ENCODE measurements at places on chromosomes 3 and 15.

GRCh38 chr3:35894735-35895134 lies 255.4 kb downstream of the ARPP21 start:
- no peak for DNase-seq

DNA sequence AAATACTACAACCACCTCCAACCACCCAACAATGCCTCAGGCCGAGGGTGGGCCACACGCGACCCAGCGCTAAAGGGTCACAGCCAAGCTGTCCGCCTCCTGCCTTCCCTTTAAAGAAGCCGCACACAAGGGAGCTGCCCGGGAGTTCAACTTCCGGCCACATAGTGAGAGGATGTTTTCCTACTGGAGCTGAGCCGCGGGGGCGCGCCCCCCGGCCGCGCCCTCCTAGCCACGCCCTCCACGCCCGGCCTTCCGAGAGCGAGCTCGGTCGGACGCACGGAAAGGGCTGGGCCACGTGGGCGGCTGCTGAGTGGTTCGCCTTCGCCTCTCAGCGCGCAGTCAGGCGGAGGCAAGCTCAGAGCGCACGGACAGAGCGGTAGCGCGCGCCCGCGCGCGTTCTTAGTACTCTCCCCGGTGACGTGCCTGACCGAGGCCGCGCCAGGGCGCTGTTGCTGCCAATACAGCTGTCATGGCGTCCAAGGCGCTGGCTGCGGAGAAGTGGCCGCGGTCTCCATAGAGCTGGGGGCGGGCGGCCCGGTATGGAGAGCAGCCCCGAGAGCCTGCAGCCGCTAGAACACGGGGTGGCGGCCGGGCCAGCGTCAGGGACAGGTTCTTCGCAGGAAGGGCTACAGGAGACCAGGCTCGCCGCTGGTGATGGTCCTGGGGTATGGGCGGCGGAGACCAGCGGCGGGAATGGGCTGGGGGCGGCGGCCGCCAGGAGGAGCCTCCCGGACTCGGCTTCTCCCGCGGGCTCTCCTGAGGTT lies at the start of gene MINDY2:
MINDY2 (plus strand) TSS at position 446 of the 764 bp plus-strand sequence; CDS start at position 540, 94 bp downstream.
- DNase-seq = peak; percentile 90

- DNase-seq = no peak
These were observed 18.1 kb downstream of the MB21D2 start for GRCh38 chr3:192899540-192899982.

DNA sequence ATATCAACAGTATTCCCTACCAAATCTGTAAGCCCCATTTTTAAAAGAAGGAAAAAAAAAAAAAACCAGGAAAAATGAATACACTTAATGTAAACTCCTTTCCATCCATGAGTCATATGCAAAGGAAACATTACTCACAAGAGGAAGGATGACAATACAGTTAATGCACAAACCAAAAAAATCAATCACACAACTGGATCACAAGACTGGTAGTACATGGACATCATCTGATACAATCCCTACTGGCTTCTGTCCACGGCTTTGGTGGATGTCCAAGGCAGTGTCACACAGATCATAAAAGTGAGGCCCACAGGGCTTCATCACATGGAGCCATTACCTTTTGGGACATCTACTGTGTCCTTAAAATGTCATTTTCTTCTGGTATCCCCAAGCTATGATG lies 44.0 kb downstream of the SUCLG2 start:
- no peak for DNase-seq

GRCh38 chr3:194167480-194168282 lies 31.7 kb downstream of the HES1 start:
- no peak for DNase-seq

- no peak for DNase-seq
These were observed 307.9 kb upstream of the RBMS3 start for GRCh38 chr3:28972921-28973320.

- DNase-seq = no peak
These were observed 152.2 kb downstream of the IGSF11 start for GRCh38 chr3:118882353-118882947.

DNA sequence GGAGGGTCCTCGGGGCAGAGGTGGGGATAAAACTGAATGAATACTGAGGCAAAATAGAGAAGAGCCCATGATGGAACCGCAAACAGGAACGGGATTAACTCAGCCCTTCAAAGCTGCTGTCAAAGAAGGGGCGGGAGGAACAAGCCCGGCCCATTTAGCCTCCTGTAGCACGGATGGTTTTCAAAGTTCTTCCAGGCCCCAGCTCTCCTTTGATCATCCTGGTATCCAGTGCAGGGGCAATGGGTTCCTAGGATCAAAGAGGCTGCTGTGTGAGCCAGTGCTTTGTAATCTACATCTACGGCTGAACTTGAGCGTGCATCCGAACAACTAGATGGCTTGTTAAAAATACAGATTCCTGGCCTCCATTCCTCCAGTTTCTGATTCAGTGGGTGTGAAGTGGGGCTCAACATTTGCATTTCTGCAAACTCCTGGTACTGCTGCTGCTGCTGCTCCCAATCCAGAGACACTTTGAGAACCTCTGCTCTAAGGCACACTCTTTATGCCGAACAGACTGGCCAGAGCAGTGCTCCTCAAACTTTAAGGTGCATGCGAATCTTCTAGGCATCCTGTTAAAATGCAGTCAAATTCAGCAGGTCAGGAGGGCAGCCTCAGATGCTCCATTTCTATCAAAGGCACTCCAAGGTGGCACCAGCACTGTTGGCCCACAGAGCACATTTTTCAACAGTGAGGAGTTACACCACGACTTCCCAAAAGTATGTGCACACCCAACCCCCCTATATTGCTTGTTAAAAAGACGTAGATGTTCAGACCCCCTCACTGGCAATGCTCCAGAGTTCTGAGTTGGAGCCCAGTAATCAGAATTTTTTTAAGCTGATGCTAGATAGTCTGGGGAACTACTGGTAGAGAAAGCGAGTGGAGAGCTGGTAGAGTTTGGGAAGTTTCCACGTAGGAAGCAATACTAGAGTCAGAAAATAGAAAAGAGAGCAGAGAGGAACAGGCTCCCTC lies 5.6 kb downstream of the GALNT15 start:
- DNase-seq = no peak

DNA sequence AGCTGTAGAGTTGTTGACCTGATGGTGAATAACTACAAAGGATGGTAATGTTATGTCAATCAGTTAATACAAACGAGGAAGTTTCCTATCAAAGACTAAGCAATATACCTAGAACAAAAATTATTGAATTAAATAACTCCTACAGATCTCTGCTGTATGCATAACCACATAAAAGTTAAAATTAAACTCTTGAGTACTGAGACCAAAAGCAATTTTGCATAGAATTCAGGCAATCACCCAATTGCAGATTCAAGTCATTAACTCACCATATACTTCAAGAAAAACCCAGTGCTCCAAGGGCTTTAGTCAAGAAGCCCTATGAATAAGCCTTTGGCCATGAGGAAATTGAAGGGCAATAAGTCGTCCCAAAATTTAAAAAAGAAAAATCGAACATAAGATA lies 518.8 kb downstream of the MECOM start:
- DNase-seq = no peak

DNA sequence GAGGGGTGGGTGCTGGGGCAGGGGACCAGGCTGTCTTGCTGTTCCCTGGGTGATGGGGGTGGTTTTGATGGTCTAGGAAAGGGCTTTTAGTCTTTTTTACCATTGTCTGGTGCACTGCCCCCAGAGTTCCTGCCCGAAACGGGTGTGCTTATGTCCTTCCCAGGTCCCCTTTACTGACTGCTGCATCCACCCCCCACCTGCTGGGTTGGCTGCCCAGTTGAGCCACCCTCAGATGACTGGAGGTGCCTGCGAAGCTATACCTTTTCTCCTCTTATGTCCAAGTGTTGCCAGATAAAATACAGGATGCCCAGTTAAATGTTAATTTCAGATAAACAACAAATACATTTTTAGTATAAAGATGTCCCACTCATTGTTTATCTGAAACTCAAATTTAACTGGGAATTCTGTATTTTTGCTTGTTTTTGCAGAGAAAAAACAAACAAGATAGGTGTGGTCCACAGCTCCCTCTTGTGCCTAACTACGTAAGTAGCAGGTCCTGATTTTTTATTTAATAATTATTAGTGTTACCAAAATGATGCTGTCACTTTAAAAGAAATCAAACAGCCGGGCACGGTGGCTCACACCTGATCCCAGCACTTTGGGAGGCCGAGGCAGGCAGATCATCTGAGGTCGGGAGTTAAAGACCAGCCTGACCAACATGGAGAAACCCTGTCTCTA lies 6.1 kb upstream of the RPP14 start:
- no peak for DNase-seq

- DNase-seq = no peak
These were observed 5.7 kb downstream of the DNAH12 start for GRCh38 chr3:57538465-57538864.

DNA sequence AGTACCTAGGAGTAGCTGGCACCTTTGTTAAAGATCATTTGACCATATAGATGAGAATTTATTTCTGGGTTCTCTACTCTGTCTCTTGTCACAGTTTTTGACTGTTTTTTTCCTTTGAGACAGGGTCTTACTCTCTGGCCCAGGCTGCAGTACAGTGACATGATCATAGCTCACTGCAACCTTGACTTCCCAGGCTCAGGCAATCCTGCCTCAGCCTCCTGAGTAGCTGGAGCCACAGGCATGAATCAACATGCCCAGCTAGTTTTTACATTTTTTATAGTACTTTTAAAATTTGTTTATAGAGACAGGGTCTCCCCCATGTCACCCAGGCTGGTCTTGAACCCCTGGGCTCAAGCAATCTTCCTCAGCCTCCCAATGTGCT lies 45.0 kb downstream of the BCL2L10 start:
- DNase-seq = no peak

- DNase-seq = no peak
These were observed 136.9 kb downstream of the P2RY1 start for GRCh38 chr3:152971880-152972279.

GRCh38 chr15:73493922-73494321 lies 51.0 kb downstream of the REC114 start:
- no peak for DNase-seq

DNA sequence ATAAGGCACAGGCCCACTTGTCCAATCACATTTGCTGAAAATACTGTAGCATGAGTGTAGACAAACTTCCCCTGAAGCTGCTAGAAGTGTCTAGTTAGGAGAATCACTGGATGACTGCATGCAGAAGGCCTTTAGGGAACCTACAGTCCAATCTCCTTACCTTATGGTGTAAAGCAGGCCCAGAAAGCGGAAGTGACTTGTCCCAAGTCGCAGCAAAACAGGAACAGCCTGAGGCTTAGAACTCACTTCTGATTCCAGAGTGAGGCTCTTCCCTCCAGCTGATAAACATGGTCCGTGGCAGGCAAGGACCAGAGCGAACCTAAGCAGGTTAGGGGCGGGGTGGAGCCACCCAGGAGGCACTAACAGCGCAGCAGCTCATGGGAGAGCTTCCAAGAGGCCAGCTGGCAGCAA lies 2.5 kb downstream of the GRAMD2A start:
- DNase-seq = peak; percentile 74

All from SIG-M5 (cell line).